Activated CD8-positive, alpha-beta T cell treated with anti-CD3 and anti-CD28 coated beads for 36 hours (primary cell): ENCODE measurements at places on chromosomes 2 and 18. TPM values are rescaled to one million over a fixed set of nuclear protein-coding genes. Genes with fewer than 3 reads are reported as not detected.

GRCh38 chr18:13823707-13824395, at the start of gene MC5R:
Gene MC5R, plus strand, starts transcription at chr18:13824149. Its CDS starts 1,617 bp downstream, at chr18:13825766.
- H3K4me1 ChIP-seq: peaks cover 2% of the 10 kb centered on the region
- H3K27me3 ChIP-seq: peaks cover 25% of the 10 kb centered on the region
- H3K36me3 ChIP-seq: no peaks in the 10 kb centered on the region
- no peak within 1 kb of the TSS for H3K27ac ChIP-seq
- peak; percentile 79 for DNase-seq
- peak within 1 kb of the TSS; percentile 13 for H3K4me3 ChIP-seq

GRCh38 chr2:162197069-162197825, 45.2 kb upstream of the GCG start:
- no peak overlapping the region for H3K4me3 ChIP-seq
- H3K4me1 ChIP-seq: peaks cover 6% of the 10 kb centered on the region
- no peaks in the 10 kb centered on the region for H3K36me3 ChIP-seq
- peaks cover 27% of the 10 kb centered on the region for H3K27me3 ChIP-seq
- no peak overlapping the region for H3K27ac ChIP-seq

The CPLX4 gene
- not detected for total RNA-seq

GRCh38 chr2:111897924-111898702, at the start of gene MERTK:
Gene MERTK, plus strand, starts transcription at chr2:111898607. Its CDS starts 129 bp downstream, at chr2:111898736.
- H3K4me3 ChIP-seq: peak within 1 kb of the TSS; percentile 77
- peaks cover 11% of the 10 kb centered on the region for H3K4me1 ChIP-seq
- H3K27me3 ChIP-seq: peaks cover 45% of the 10 kb centered on the region

GRCh38 chr2:96631804-96632435, 6.2 kb downstream of the KANSL3 start:
- peaks cover 61% of the 10 kb centered on the region for H3K36me3 ChIP-seq
- no peak overlapping the region for H3K27ac ChIP-seq
- H3K4me1 ChIP-seq: peaks cover 40% of the 10 kb centered on the region
- H3K27me3 ChIP-seq: no peaks in the 10 kb centered on the region
- no peak for DNase-seq
- no peak overlapping the region for H3K4me3 ChIP-seq

GRCh38 chr2:219119422-219120043, 41.1 kb downstream of the NHEJ1 start:
- peak; percentile 80 for DNase-seq
- H3K4me1 ChIP-seq: peaks cover 11% of the 10 kb centered on the region
- no peaks in the 10 kb centered on the region for H3K27me3 ChIP-seq
- no peak overlapping the region for H3K4me3 ChIP-seq
- no peak overlapping the region for H3K27ac ChIP-seq

The MERTK gene
- total RNA-seq: 0.70 TPM

DNA sequence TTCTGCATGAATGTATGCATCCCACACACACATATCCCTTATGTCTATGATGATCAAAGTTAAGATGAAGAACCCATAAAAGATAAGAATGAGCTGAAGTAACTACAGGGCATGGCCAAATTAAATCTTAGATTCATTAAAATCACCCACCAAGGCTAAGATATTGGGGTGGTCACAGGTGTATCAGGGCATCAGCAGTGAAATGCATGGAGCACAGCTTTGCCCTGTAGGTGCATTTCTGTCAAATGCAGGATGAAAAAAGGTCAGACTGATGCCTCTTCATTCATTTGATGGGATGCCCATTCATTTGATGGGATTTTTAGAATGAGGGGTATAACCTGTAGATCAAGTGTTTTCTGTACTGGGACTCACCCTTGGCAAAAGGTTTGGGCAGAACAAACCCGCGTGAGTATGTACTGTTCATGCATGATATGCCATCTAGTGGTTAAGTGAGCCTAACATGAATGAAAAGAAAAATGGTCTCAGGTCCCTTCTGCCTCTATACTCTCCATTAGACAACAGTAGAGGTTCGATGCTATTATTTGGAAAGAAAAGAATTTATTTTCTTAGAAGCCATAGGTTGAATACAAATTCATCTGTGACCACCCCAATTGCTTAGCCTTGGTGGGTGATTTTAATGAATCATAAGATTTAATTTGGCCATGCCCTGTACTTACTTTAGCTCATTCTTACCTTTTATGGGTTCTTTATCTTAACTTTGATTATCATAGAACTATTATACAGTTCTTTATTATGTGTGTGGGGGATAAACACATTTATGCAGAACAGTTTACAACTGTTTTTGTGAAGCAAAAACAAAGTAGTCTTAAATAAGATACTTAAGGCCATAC, 43.2 kb upstream of the NOSTRIN start:
- no peaks in the 10 kb centered on the region for H3K27me3 ChIP-seq
- no peak overlapping the region for H3K4me3 ChIP-seq
- H3K36me3 ChIP-seq: no peaks in the 10 kb centered on the region
- H3K27ac ChIP-seq: no peak overlapping the region

DNA sequence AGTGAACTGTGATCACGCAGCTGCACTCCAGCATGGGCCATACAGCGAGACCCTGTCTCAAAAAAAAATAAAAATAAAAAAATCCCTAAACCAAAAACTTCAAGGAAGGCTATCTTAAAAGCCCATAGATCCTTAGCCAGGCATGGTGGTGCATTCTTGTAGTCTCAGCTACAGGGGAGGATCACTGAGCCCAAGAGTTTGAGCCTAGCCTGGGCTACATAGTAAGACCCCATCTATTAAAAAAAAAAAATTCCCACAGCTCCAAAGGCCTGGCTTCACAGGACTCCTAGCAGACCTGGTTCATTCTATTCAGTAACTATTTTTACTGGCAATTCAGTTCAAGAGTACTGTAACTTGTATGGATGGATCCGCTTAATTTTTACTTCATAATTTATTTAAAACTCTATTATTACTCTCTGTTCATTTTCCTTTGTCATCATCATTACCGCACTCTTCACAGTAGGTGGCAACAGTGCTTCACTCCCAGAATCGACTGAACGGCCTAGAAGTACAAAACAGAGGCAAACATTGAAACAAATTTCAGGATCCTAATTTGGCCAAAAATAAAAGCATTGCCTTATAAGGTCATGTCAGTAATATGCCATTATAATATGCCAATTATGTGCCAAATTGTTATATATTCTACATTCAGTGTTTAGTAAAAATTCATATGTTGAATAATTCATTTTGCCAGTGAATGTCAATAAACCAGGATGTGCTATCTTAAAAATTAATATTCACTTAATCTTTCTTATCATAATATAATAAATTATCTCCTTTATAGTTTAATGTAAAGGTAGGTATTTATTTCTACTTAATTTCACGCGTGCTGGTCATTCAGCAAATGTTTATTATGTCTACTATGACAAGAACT, 14.3 kb upstream of the STAM2 start:
- H3K36me3 ChIP-seq: no peaks in the 10 kb centered on the region
- no peaks in the 10 kb centered on the region for H3K4me1 ChIP-seq
- DNase-seq: peak; percentile 16
- no peak overlapping the region for H3K4me3 ChIP-seq
- no peak overlapping the region for H3K27ac ChIP-seq

DNA sequence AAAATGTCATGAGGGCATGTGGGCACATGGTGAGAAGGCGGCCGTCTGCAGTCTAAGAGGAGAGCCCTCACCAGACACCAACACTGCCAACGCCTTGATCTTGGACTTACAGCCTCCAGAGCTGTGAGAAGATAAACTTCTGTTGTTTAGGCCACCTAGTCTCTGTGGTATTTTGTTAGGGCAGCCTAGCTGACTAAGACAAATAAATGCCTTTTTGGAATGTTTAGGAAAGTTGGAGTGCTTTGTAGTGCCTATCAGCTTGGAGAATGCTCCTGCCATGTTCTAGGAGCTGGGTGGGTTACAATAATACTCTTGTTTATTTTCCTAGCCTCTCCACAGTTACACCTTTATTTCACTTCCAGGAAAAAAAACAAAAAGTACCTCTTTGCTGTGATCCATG, 92.0 kb downstream of the SPP2 start:
- DNase-seq: no peak
- H3K4me1 ChIP-seq: peaks cover 11% of the 10 kb centered on the region
- H3K4me3 ChIP-seq: no peak overlapping the region
- H3K36me3 ChIP-seq: no peaks in the 10 kb centered on the region

DNA sequence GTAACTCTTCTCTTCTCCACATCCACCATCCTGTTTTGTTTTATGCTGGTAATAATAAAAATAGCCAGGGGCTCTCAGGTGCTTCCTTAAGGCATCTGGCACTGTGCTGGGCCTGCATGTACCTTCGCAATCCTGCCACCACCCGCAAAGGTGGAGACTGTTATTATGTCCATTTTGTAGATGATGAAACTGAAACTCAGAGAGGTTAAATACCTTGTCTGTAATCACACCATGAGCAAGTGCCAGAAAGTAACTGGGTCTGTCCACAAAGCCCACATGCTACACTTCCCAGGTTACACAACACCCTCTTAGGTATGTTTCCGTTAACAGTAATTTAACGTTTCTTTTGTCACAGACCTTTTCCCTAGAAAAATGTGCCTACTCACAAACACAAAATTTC, 27.0 kb downstream of the NRP2 start:
- no peak overlapping the region for H3K27ac ChIP-seq
- DNase-seq: no peak
- H3K4me3 ChIP-seq: no peak overlapping the region

DNA sequence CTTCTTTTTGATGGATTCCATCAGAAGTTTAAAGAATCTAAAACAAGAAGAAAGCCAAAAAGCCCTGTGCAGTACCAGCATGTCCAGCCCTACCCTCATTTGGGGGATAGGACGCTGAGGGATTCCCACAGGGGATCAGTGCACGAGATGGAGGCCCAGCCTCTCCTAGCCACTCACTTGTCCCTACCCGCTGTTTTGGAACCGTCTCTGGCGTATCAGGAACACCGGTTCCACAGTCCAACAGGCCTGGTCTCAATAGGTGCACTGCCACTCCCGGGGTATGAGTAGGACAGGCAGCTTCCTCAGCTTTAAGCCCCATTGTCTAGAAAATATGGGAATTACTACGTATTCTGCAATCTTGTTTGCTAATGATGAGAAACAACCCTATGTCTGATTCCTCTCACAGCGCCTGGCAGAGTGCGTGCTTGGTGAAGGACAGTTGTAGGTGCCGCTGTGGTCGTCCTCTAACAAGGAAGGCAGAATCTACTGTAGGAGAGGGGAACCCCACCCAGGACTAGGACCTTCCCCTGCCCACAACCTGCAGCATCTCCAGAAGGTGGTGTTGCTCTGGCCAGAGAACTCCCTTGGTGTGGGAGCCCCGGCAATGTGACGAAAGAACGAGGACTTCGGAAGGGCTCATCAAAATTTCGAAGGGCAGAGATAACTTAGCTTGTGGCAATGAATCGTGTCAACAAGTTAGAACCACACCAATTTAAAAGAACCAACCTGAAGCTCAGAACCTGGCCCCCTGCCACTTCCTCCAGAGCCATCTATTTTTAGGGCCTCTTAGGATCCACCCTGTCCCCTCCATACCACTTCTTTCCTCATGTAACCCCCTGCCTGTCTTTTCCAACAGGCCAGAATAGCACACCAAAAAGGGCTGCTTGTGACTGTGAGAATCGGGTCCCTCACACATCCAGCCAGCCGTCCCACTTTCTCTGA, 71.7 kb downstream of the POLR1A start:
- DNase-seq: no peak
- H3K36me3 ChIP-seq: peaks cover 85% of the 10 kb centered on the region
- peak overlapping the region; percentile 71 for H3K27ac ChIP-seq
- H3K27me3 ChIP-seq: no peaks in the 10 kb centered on the region
- H3K4me3 ChIP-seq: no peak overlapping the region
- H3K4me1 ChIP-seq: peaks cover 56% of the 10 kb centered on the region

The EML6 gene
- total RNA-seq: 1.7 TPM

GRCh38 chr2:149329489-149330126, 779 bp upstream of the LYPD6 start:
- no peaks in the 10 kb centered on the region for H3K36me3 ChIP-seq
- peak overlapping the region; percentile 20 for H3K4me3 ChIP-seq
- H3K4me1 ChIP-seq: no peaks in the 10 kb centered on the region
- DNase-seq: no peak
- H3K27ac ChIP-seq: no peak overlapping the region

DNA sequence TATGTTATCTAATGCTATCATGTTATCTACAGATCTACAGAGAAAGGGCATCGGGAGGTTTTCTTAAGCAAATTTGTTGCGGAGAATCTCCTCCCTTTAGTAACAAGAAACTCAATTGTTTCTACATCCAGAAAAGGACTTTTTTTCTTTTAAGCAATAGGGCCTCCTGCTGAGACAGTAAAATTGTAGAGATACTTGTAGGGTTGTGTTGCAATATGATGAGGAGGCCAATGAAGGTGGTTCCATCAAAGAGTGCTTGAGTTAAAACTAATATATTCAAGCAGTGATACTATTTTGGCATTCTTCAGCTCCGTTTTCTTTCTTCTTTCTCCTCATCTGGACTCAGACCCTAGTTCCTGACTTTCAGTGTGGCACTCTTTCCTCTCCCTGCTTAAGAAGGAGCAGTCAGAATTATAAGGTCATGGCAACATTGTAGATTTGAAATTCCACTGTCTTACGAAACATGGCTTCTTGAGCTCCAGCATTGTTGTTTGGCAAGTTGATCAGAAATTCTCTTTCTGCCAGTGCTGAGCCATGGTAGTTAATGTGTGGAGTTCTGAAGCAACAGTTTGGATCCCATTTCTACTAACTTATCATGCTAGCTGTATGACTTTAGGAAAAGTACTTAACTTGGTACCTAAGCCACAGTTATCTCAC, 202.0 kb upstream of the SLC14A2 start:
- H3K27me3 ChIP-seq: peaks cover 7% of the 10 kb centered on the region
- no peaks in the 10 kb centered on the region for H3K36me3 ChIP-seq
- no peaks in the 10 kb centered on the region for H3K4me1 ChIP-seq
- H3K27ac ChIP-seq: no peak overlapping the region
- no peak overlapping the region for H3K4me3 ChIP-seq
- no peak for DNase-seq

The ACP1 gene
- 146 TPM for total RNA-seq

- H3K4me3 ChIP-seq: peak overlapping the region; percentile 69
- DNase-seq: peak; percentile 5
- no peak overlapping the region for H3K27ac ChIP-seq
- peaks cover 38% of the 10 kb centered on the region for H3K27me3 ChIP-seq
Observed at GRCh38 chr2:167293943-167294775, 405.9 kb downstream of the XIRP2 start.

- DNase-seq: no peak
- H3K36me3 ChIP-seq: peaks cover 18% of the 10 kb centered on the region
- peak overlapping the region; percentile 98 for H3K4me3 ChIP-seq
Observed at GRCh38 chr18:23453680-23454058, 582 bp downstream of the RIOK3 start.

The SP100 gene
- total RNA-seq: 108 TPM

DNA sequence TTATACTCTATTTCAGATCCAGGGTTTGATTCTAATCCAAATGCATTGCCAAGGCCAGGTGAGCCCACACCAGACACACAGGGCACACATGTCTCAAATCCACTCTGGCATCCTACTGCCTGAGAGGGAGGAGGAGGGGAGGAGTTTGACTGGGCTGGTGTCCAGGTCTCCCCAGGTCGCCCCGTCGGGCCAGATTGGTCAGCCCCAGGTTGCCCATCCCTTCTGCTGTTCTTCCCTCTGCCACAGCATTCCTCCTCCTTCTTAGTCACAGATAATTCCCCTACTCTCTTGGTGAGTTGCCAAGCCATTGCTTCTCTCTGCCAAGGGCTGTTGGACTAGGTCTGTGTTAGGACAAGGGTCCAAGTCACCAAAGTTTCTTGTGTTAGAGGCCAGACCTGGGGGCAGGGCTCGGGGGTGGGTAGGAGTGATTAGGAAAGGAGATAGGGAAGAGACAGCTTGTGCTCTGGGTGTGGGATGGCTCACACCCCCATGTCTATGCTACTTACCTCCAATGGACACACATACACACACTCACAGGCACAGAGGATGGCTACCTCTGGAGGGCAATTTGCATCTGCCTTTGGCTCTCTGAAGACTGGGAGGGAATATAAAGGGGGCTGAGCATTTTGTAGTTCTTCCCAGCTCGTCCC, 2.5 kb upstream of the EGR4 start:
- no peak overlapping the region for H3K27ac ChIP-seq
- H3K4me3 ChIP-seq: no peak overlapping the region
- no peak for DNase-seq

The UGT1A9 gene
- not detected for total RNA-seq
